ENCODE measurements at places on chromosomes 12 and 14.
A peak's percentile ranks its signal among the peaks of the same experiment; 100 is the strongest.

DNA sequence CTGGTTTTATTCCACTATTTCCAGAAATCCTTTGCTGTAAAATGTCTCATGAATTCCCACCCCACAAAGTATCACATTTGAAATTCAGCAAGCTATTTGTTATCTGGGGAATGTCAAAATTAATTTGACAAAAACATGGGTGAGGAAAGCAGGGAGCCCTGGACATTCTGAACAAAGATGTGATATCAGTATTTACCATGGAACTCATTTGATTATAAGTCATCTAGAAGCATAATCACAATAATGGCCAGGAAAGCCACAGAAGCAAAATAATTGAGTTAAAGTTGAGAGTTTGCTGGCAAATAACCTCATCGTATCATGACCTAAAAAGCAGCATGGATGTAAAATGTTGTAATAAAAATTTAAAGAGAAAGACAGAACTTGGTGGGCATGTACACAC lies 96.1 kb downstream of the ANO6 start:
- DNase-seq, result no peak

DNA sequence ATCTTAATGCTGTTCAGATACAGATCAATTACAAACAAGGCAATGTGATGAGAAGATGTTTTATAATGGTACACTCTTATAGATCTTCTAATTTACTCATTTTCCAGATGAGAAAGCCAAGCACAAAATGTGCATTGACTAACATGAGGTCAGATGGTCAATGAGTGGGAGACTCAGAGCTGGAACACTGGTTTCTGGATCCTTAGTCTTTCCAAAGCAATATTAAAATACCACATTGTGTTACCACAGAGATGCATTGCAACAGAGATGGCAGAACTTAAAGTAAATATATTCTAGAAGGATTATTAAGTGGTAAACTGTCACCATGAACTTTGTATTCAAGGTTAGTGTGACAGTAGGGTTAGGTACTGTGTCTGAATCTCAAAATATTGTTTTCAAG lies 113.6 kb downstream of the SLC15A5 start:
- DNase-seq, result no peak

- no peak for DNase-seq
Measured at GRCh38 chr12:105453316-105453715, 122.8 kb downstream of the C12orf75 start.

DNA sequence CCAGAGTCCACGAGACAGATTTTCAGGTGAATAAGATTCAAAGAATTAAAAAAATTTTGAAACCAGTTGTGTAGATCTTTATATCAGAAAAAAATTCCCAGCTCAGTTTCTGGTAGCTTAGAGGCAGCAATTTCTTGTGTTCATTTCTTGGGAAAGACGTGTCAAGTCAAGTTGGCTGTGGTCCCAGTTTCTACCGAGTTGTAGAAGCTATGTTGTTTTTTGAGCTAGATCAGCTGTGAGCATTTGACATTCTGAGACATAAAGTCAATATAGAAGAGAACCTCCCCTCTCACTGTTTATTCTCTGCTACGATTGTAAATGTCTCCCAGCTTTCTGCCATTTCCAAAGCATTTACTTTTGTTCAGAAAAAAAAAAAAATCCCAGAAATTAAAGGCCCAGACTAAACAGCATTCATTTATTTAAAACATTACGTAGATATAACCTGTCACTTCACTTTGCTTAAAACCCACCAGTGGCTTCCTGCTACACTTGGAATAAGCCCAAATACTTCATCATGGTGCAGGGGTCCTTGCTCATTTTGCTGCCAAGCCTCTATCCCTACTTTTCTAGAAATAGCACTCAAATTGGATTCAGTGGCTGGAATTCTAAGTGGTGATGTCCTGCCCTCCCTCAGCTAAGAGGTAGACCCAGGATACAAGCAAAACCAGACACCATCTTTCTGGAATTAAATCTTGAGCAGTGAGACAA lies 20.6 kb upstream of the PYGL start:
- no peak for DNase-seq

- DNase-seq, result no peak
Measured at GRCh38 chr14:32542507-32542906, 213.4 kb downstream of the AKAP6 start.

DNA sequence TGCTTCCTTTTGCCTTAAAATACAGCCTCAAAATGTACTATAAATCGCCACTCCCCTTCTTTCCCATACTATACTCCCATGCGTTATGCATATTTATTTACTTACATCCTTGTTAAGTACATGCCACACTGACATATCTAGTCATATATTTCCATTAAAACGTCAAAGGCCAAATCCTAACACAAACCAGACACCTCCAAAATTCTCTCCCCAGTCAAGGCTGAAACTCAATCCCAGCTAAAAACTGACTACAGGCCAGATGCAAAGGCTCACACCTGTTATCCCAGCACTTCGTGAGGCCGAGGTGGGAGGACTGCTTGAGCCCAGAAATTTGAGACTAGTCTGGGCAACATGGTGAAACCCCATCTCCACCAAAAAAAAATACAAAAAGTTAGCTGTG lies 5.7 kb upstream of the CAND1 start:
- no peak for DNase-seq

GRCh38 chr12:27575762-27576118 lies 51.7 kb downstream of the PPFIBP1 start:
- DNase-seq, result no peak

GRCh38 chr12:13627536-13627935 lies 353.9 kb downstream of the GRIN2B start:
- DNase-seq, result no peak

GRCh38 chr12:54563787-54564186 lies 14.4 kb downstream of the PDE1B start:
- no peak for DNase-seq

- DNase-seq, result no peak
Measured at GRCh38 chr12:109538191-109538863, 35.0 kb downstream of the MMAB start.

GRCh38 chr14:59126714-59127436 lies 61.6 kb upstream of the DAAM1 start:
- DNase-seq, result peak; percentile 16

- no peak for DNase-seq
Measured at GRCh38 chr14:21231020-21231652, 38.1 kb downstream of the HNRNPC start.

DNA sequence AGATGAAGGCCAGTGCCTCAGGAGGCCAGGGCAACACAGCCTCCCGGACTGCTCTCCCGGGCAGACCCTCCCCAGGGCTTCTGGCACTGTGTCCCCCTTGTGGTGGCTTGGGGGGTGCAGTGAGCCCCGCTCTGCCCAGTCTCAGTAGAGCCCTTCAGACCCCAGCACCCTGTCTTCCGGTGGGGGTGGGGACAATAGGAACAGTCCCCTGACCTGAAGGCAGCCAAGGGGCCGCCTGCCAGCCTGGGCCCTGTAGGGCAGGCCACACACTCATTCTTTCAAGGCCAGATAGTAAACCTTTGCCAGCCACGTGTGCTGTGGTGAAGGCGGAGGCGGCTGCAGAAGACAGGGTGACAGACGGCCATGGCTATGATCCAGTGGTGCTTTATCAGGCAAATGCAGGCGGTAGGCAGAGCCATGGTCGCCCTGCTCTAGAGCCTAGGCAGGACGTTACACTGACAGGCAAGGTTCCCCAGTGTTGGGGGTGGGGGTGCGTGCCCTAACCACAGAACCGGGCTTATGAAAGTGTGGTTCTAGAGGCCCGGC lies 15.0 kb downstream of the ZFYVE21 start:
- no peak for DNase-seq

GRCh38 chr12:67486671-67487070 lies 161.9 kb upstream of the DYRK2 start:
- DNase-seq, result no peak

DNA sequence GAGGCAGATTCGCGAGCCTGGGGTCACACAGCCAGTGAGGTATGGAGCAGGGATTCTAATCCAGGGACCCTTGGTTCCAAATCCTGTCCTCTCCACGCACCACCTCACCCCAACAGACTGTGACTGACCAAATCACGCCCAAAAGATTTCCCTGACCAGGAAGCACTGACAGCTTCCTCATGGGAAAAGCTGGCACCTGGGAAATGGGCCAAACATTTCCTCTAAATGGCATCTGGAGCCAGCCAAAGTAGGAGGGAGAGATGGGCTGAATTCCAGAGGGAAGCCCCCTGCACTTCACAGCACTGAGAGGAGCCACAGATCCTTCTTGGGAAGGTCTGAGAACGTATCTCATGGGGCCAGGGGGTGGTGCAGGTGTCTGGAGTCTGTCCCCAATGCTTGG lies 28.8 kb downstream of the CCDC92 start:
- DNase-seq, result no peak

DNA sequence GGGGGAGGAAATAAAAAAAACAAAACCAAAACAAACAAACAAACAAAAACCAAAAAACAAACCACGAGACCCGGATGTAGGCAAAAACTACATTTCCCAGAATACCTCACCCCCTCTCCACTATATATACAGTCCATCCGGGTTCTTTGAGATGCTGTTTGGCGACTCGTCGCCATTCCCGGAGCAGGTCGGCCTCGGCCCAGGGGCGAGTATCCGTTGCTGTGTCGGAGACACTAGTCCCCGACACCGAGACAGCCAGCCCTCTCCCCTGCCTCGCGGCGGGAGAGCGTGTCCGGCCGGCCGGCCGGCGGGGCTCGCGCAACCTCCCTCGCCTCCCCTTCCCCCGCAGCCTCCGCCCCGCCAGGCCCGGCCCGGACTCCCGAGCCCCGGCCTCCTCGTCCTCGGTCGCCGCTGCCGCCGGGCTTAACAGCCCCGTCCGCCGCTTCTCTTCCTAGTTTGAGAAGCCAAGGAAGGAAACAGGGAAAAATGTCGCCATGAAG lies at the start of gene RNF10:
RNF10 (plus strand) TSS at position 154 of the 500 bp plus-strand sequence. CDS start 456 bp downstream, outside the sequence.
- DNase-seq, result peak; percentile 90

DNA sequence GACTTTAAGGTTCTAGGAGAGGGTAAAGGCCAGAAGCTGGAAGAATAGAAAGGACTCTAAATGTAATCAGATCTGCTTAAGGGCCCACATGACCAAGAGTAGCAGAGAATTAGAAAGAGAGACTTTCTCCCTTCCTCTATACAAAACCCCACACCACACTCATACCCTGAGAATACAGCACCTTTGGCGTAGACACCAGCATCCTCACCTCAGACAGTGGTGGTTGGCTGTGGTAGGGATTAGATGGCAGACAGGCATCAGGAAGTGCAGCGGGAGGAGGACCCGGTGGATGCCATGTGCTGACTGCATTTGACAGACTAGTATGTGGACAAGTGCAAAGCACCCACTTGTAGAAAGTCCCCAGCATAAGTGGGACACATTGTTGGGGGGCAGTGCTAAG lies 98.3 kb upstream of the AMIGO2 start:
- DNase-seq, result no peak

DNA sequence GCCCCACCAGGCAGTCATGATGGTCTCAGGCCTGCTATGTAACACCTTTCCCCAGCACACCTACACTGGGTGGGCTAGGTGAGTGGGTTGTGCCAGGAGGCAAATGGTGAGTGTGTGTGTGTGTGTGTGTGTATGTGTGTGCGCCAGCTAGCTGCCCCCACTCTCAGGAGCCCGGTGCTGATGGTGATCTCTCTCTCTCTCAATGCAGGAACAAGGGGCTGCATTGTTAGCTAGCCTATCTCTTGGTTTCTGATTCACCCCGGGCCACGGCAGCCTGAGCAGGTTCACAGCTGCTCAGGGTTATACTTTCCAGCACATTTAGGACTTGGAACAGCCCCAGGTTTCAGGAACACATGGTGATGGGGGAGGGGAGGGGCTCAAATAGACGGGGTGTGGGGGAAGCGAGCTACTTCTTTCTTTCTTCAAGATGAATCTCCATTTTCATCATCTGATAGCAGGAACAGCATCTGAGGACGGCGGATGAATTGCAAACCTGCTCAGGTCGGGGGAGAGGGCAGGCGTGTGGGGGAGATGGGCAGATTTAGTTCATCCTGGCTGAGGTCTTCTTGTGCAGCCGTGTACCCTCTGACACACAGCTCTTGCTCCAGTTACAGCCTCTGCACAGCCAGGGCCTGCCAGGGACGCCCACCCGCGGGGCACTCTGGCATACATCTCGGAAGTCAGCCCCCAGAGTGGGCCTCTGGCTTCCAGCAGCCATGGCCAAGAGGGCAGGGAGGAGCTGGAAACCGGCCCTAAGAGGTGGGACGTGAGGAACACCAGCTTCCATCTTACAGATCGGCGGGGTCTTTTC lies 137.6 kb downstream of the ZFP36L1 start:
- DNase-seq, result no peak

DNA sequence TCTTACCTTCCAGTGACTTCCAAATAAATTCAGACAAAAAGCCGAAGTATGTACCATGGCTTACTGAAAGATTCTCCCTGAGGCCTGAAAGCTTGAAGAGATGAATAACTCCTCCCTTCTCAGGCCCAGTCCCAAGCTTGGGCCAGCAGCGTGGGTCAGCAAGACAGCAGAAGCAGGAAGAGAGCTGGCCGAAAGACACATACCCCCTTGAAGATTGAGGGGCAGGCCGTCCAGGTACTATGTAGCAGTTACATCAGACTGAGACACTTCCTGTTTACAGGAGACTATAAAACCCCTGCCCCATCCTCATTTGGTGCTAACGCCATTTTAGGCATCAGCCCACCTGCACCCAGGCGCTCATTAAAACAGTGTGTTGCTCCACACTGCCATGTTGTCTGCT lies 15.0 kb downstream of the NDUFA12 start:
- DNase-seq, result no peak

GRCh38 chr12:93968536-93969285 lies 179.7 kb upstream of the PLXNC1 start:
- DNase-seq, result no peak

- no peak for DNase-seq
Measured at GRCh38 chr12:98814254-98814653, 169.2 kb downstream of the APAF1 start.

DNA sequence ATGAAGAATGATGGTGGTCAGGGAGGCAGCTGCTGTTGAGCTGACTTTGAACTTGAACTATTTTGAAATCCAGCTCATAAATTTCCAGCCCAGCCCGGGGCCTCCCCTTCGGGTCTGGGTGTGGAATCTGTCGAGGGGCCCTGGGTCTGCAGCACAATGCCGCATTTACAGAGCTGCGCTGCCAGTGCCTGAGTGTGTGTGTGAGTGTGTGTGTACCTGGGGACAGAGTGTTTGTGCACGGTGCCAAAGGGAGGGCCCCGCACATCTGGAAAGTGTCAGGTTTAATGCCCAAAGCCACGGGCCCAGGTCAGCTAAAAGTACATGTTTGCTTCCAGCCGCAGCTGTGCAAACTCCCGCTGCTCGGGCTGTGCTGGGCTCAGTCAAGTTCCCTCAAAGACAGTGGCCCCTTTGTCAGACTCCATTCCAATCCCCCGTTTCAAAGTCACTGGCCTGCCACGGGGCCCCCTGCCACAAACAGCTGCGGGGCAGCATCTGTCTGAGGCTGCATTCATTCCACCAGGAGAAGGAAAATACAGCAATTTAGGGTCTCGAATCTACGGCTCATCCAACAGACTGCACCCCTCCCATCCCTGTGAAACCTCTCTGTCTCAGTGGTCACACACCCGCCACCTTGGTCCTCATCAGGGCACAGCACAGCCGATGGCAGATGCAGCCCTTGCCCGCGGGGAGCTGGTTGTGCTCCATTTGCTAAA lies 16.3 kb upstream of the RFLNA start:
- DNase-seq, result no peak

- peak; percentile 53 for DNase-seq
Measured at GRCh38 chr12:85920324-85920947, 46.3 kb downstream of the NTS start.
